Skin of body (tissue), 3 donors: ENCODE measurements at places on chromosomes 1 and 21.

- DNase-seq: no peak
These were observed 80.2 kb downstream of the ADSS2 start for GRCh38 chr1:244371242-244372141.

GRCh38 chr21:45524756-45525152 lies 17.5 kb downstream of the SLC19A1 start:
- no peak for DNase-seq

DNA sequence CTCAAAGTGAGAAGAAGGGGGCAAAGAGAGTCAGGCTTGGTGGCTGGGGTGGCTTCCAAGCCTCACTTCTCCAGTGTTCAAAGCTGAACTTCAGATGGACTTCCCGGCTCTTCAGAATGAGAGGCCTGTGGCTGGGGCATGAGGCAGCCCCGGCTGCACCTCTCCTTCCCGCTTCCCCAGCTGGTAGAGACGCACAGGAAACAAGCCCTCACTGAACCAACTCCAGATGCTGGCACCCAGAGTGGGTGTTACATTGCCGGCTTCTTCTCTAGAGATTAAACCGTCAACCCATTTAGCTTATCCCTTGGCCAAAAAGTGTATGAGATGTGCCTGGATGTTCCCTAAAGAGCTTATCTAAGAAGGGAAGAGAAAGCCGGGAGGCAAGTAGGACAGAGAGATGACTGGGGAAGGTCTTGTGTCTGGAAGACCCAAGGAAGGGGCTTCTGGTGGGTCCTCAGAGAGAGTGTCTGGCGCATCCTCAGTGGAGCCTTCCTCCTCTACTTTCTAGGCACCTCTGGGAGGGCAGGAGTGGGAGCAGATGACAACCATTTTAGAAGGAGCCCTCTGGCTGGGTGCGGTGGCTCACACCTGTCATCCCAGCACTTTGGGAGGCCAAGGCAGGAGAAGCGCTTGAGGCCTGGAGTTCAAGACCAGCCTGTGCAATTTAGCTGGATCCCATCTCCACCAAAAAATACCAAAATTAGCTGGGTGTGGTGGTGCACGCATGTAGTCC lies 2.0 kb downstream of the ADAMTSL4 start:
- DNase-seq: no peak

DNA sequence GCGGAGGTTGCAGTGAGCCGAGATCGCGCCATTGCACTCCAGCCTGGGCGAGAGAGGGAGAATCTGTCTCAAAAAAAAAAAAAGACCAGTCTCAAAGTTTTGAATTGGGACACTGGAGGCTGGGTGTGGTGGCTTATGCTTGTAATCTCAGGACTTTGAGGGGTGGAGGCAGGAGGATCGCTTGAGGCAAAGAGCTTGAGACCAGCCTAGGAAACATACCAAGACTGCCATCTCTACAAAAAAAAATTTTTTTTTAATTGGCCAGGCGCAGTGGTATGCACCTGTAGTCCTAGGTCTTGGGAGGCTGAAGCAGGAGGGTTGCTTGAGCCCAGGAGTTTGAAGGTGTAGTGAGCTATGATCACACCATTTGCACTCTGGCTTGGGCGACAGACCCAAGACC lies 3.9 kb downstream of the ZBTB8B start:
- DNase-seq: no peak

DNA sequence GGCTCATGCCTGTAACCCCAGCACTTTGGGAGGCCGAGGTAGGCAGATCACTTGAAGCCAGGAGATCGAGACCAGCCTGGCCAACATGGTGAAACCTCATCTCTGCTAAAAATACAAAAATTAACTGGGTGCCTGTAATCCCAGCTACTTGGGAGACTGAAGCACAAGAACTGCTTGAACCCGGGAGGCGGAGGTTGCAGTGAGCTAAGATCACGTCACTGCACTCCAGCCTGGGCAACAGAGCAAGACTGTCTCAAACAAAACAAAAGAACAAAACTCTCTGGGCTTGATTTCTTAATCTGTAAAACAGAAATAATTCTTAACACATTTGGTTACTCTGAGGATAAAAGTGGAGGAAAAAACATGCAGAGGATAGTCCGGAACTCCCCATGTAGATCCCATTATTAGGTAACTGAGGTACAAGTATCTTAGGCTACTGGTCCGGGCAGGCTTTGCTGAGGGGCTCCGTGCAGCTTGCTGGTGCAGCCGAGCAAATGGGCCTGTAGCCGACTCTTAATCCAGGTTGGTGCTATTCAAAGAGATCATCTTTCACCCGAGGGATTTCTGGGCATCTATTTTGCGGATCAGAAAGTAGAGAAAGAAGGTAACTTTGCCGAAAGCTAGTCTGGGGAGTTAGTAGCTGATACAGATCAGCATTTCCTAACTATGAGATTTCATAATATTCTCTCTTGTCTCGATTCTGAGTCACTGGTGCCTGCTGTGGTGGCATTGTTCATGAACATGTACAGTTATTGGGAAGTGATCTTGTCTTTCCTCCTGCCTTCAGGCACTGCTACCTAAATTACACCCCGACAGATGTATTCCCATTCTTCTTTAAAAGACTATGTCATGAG lies 56.8 kb downstream of the NFIA start:
- no peak for DNase-seq

DNA sequence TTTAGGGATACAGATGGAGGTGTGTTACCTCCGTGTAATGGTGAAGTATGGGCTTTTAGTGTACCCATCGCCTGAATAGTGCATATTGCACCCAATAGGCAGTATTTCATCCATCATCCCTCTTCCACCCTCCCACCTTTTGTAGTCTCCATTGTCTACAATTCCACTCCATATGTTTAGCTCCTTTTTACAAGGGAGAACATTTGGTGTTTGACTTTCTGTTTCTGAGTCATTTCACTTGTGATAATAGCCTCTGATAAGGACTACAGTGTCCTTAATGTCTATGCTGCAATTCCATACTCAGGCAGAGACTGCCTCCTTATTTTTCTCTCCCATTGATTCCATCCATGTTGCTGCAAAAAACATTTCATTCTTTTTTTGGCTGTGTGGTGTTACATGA lies 48.7 kb downstream of the OVGP1 start:
- DNase-seq: no peak

DNA sequence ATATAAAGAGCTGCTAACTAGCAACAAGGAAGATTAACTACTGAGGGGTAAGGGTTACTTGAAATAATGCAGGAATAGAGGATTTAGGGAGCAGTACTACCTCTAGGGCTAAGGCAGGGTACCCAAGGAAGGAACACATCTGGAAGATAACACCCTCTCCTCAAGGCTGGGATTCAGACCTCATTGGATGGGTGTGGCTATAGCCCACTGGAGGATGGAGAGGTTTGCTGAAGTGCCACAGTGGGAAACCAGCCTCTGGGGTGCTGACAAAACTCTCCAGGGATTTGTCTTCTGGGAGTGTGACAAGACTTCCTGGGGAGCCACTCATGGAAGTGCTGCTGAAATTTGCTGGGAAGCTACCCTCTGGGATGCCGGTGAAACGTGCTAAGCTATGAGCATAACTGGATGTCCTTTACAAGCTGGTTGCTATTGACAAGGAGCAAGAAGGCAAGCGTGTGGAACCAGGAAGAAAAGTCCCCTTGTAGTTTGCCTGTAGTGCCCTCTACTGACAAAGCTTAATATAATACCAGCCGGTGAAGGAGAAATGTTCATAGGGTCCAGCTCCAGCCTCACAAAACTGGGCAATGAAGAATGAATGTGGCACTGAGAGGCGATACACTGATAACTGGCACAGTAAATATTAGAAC lies 122.8 kb upstream of the USP24 start:
- peak; percentile 19 for DNase-seq

- no peak for DNase-seq
These were observed 74.4 kb upstream of the TIAM1 start for GRCh38 chr21:31418377-31419001.

DNA sequence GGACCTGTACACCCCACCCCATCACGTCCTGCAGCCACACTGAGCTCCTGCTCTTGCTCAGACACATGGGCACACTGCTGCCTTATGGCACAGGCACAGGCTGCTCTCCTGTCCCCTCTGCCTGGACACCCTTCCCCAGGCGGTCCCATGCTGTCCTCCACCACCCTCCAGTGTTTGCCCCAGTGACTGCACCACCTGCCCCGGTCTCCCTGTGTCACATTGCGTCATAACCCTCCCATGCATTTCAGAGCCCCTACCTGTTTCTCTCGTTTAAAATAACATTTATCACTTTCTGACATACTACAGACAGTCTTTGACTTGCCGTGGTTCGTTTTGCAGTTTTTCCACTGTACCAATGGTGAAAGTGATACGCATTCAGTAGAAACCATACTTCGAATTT lies 159.2 kb downstream of the CAMTA1 start:
- DNase-seq: no peak

DNA sequence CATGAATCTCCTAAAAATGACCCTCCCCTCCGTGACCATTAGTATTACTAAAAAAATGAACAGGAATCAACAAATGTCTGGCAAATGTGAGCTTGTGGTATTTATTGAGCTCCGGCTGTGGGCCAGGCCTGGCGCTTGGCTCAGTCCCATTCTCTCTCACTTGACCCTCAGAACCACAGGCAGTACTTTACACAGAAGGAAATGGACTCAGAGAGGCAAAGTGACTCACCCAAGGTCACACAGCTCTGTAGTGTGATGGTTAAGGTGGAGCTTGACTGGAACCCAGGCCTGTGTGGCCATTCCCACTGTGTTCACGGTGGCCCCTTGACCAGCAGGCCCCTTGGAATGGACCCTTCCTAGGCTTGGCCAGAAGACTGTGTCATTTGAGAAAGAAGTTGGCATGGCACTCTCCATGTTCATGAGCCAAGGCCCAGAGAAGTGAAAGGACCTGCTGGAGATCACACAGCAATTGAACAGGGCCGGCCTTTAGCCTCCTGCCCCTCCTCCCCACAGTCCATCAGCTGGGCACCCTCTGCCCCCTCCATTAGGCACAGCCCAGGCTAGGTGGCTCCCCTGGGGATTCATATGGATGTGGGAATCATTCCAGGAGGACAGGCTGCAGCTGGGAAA lies 32.1 kb downstream of the FAM151A start:
- DNase-seq: no peak

- no peak for DNase-seq
These were observed 42.5 kb downstream of the PTPRF start for GRCh38 chr1:43573066-43573800.

DNA sequence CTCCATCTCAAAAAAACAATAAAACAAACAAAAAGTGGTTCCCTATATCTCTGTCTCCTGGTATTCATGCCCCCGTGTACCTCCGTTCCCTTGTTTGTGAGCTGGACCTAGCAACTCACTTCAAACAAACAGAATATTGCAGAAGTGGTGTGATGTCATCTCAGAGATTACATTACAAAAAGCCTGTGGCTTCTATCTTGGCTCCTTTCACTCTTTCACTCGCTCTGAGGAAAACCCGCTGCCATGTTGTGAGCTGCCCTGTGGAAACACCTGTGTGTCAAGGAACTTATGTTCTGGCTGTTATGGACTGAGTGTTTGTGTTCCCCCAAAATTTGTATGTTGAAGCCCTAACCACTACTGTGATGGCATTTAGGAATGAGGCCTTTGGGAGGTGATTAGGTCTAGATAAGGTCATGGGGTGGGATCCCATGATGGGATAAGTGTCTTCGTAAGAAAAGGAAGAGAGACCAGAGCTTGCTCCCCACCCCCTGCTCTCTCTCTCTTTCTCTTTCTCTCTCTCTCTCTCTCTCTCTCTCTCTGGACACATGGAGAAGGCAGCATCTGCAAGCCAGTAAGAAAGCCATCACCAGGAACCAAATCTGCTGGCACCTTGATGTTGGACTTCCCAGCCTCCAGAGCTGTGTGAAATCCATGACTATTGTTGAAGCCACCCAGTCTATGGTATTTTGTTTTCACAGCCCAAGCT lies 7.4 kb upstream of the HYI start:
- DNase-seq: no peak

DNA sequence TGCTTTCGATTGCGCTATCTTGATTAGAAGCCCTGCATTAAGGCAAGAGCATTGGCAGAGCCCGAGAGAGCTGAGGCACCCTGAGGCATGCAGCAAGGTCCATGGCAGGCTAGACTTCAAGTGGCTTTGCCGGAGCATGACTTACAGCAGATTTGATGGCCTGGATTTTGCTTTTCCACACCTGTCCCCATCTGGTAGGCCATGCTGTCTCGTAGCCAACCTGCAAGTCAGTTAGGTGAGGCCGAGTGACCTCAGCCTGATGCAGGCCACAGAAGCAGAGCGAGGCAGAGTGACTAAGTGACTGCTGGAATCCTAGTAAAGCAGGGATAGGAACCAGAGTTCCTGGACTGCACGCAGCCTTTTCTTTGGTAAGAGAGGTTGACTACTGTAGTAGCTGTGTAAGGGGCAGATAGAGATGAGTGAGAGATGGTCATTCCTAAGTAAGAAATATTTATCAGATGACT lies 148.9 kb downstream of the PBX1 start:
- no peak for DNase-seq

GRCh38 chr1:8017495-8018197 lies 8.5 kb downstream of the ERRFI1 start:
- DNase-seq: peak; percentile 7

GRCh38 chr1:186662752-186663151 lies 17.5 kb downstream of the PTGS2 start:
- no peak for DNase-seq

DNA sequence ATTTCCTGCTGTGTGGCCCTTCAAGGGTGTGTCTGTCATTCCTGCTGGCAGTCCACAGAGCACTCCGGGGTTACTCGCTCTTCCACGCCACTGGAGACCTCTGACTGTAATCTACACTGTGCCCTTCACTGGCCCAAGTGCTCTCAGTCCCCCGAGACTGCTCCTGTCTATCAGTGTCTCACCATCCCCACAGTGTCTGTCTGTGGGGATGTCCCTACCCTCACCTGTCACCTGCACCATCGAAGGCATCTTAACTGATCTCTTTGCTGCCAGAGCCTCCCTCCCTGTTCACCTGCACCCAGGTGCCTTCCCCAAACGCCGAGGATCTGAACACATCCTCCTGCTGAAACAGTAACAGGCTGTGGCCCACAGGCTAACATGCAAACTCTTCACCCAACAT lies 136.7 kb downstream of the MATN1 start:
- no peak for DNase-seq

- DNase-seq: no peak
These were observed 194.0 kb downstream of the C1orf94 start for GRCh38 chr1:34370748-34371147.

- no peak for DNase-seq
These were observed 900.1 kb downstream of the TTLL7 start for GRCh38 chr1:83098791-83099190.

- DNase-seq: no peak
These were observed 8.5 kb upstream of the MEX3A start for GRCh38 chr1:156090840-156091188.

DNA sequence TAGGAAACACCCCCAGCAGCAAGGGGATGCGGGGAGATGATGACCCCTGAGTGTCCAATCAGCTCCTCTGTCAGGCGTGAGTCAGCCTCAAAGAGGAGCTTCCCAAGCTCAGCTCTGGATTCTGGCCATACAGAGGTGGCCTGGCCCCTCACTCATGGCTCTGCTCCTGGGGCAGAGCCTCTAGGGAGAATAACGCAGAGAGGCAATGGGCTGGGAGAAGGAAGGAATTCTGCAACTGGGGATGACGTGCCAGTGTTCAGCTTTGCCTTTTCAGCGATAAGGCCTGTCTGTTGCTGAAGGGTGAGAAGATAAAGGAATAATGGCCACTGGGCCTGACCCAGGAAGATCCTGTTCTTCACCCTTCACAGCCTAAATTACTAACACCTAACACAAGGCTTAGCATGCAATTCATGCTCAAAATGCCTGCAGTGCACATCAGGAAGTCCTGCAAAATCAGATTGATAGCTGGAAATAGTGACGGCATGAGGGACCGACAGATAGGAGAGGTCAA lies 92.2 kb downstream of the TBX19 start:
- no peak for DNase-seq
